Suppressor macrophage (primary cell): ENCODE measurements at places on chromosomes 5 and 9.

- DNase-seq, result no peak
Measured at GRCh38 chr5:41182666-41183065, 30.7 kb downstream of the C6 start.

DNA sequence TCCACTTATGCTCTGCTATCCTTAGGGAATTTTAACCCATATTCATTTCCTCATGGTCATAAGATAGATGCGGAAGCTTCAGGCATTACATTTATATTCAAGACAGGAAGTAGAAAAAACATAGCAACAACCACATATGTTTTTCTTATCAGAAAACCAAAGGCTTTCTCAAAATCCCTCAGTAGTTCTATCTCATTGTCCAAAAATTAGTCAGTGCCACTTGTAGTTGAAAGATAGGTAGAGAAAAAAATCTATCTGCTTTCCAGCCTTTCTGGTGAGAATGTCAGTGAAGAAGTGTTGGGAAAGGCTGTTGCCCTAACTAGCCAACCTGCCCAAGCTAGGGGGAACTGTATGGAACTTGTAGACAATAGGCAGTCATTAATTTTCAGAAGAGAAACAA is 23.5 kb upstream of the MOCS2 start:
- no peak for DNase-seq

GRCh38 chr9:130698514-130698913 is 4.9 kb downstream of the EXOSC2 start:
- no peak for DNase-seq

GRCh38 chr9:124386201-124386600 is 29.0 kb downstream of the PSMB7 start:
- DNase-seq, result no peak

DNA sequence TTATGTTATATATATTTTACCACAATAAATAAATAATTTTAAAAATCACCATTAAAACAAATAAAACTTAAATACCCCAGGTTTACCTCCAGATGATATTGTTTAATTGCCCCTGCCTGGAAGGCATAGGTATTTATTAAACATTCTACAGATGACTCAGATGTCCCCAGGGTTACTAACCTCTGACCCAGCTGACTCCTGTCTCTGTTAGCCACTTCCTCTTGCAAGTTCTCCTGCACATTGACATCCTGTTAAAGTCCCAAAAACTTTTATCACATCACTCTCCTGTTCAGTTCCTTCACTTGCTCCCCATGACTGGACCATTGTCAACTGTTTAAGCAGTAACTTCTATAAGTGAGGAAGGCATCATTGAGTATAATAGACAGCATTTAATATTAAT is 37.0 kb upstream of the RAB3C start:
- DNase-seq, result peak; percentile 37

DNA sequence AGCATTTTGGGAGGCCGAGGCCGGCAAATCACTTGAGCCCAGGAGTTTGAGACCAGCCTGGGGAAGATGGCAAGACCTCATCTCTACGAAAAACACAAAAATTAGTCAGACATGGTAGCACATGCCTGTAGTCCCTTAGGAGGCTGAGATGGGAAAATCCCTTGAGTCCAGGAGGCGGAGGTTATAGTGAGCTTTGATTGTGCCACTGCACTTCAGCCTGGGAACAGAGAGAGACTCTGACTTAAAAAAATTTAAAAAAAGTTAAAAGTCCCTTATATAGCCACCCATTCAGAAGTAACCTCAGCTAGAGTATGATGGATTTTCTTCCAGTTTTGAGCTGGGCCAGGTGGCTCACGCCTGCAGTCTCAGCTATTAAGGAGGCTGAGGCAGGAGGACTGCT is 72.4 kb downstream of the UGCG start:
- peak; percentile 75 for DNase-seq

- DNase-seq, result no peak
Measured at GRCh38 chr5:82154776-82155175, 123.4 kb downstream of the RPS23 start.

GRCh38 chr5:169666365-169666764 is 29.3 kb downstream of the DOCK2 start:
- no peak for DNase-seq

GRCh38 chr5:113233606-113234005 is 201.2 kb downstream of the TSSK1B start:
- no peak for DNase-seq

DNA sequence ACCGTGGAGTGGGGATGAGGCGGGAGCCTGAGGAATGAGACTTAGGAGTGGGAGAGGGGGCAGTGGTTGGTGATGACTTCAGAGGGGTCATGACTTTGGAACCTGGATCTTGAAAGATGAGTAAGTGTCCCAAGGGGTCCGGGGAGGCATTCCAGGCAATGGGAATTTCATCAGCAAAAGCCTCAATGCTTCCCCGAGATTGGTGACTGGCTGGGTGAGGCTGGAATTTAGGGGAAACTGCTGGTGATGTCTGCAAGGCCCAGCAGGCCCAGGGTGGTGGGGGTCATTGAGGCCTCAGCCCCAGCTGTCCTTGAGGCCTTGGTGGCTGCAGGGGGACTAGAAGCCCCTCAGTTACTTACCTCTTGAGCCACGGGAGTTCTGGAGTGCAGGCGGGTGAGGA is 7.5 kb downstream of the NDST1 start:
- DNase-seq, result no peak

DNA sequence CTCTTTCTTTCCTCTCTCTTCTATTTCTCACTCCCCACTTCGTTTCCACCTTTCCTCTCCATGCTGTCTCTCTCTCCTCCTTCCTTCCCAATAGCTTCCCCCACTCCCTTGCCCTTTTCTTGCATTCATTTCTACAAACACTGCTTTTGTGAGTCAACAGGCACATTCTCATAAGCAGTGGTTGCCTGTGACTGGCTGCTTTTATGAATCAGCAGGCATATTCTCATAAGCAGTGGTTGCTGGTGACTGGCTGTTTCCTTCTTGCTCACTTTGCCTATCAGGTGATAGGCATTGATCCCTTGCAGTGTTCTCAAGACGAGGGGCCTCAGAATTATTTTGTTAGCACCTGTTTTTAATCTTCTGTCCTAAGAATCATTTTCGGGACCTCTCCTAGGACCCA is 116.1 kb upstream of the ACTBL2 start:
- no peak for DNase-seq

GRCh38 chr5:104088876-104089778 is 526.5 kb upstream of the NUDT12 start:
- DNase-seq, result no peak

- peak; percentile 40 for DNase-seq
Measured at GRCh38 chr9:136386018-136386417, 12.5 kb upstream of the CARD9 start.

DNA sequence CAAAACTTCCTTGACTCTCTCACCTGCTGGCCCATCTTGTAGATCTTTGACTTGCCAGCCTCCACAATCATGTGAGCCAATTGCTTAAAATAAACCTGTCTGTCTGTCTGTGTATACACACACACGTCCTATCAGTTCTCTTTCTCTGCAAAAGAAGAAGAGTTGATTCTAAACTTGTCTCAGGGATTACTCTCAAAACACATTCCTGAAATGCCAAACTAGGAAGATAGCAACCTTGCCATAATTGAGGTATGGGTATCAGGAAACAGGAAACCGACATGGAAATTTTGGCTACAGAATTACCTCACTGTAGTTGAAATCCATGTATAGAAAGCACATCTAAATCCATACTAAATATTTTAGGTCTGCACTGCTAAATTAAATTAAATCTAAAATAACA is 483.4 kb downstream of the PLK2 start:
- DNase-seq, result no peak

DNA sequence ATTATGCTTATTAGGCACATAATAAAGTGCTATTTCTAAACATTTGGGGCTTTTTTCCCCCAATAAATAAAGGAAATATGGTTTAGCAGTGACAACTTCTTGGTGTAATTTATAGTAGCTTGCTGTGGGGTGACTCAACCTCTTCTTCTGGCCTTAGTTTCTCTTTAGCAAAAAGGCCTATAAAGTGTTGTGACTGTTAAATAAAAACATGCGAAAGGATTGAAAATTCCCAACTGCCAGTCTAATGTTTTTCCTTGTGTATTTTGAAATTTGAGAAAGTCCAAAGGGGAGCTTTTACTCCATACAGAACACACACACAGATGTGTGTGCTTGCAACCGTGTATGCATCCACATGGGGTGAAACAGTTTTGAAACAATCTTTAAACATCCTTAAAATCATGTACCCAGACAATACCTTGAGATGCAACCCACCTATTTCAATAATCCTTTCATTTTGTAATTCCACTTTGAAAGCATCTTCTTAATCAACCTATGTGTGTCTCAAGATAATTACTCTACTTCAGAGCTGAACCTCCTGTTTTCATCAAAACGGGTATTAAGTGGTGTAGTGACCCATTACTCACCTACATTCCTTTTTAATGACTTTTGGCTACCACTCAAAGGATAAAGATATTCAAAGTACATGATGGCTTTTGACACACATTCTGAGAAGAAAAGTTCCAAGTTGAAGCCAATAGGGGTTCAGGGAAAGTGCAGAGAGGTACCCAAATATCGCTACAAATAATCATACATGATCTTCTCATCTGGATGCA is 123.8 kb downstream of the DROSHA start:
- no peak for DNase-seq

GRCh38 chr5:122982376-122982775 is 54.1 kb downstream of the PPIC start:
- no peak for DNase-seq
